Activated T-helper 2 cell treated with anti-CD3 and anti-CD28 coated beads, Interferon-gamma antibody, Interleukin-2, Interleukin-4, amounts not matched to agents 10 μg/mL and 5 μg/mL and 100 μg/mL, durations not matched to agents 14 hours and 24 hours and 36 hours (primary cell): ENCODE measurements at places on chromosomes 6 and 20.

GRCh38 chr6:150651808-150652470, 52.3 kb downstream of the PLEKHG1 start:
- no peak for DNase-seq

GRCh38 chr6:24329022-24329421, 28.8 kb downstream of the DCDC2 start:
- DNase-seq, result no peak

DNA sequence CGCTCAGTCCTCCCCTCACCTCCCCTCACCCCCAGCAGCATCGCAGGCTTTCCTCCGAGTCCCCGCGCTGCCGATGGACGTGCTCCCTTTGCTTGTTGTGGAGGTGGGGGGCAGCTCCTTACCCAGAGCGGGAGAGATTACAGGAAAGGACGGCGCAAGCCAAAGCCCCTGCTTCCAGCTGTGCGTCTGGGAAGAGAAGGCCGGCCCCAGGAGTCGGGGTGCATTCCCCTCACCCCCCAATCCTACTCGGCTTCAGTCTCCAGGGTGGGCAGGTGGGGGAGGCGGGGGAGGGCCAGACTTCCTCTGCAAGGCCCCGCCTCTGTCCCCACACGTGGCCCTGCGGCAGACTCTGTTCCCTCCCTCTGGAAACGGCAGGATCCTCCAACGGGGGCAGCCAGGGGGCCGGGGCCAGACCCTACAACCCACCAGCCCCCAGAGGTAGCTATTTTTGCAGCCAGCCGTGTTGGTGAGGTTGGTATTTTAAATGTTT, 43.6 kb downstream of the NTSR1 start:
- DNase-seq, result no peak

GRCh38 chr6:26576929-26577719, 19.6 kb upstream of the ABT1 start:
- DNase-seq, result no peak

DNA sequence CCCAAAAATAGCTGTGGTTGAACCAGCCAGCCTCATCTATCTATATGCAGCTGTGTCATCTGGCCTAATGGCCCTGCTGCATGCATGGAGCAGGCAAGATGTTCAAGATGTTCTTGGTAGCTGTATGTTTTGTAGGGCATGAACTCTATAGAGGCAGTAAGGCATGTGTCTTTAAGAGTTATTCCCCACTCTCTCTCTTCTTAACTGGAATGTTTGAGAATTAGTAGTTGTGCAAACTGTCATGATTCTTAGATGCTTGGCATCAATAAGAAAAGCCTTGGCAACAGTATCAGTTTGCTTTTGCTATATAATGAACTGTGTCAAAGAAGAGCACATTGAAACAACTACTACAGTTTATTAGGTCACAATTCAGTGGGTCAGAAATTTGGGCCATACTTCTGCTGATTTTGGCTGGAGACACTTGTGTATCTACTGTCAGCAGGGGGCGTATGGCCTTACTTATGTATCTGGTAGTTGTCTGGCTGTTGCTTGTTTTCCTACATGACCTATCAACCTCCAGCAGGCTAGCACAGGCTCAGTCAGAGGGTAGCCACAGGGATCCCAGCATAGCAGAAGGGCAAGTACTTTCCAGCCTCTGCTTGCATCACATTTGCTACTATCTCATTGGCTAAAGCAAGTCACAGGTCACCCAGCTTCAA, 56.1 kb upstream of the LAMP5 start:
- no peak for DNase-seq

DNA sequence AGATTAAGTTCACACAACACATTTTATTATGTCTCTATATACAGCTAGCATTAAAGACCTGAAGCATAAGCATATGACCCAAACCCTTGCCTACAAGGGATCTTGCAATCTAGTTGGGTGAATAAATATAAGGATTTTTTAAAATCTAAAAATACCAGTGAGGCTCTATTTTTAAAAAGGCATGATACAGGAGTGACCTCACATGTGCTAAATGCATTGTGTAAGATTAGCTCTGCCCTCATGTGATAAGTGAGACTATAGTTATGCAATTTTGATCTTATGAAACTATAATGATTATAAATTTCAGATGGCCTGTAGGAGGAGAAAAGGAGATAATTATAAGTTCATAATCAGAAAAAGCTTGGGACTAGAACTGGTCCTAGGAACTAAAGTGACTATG, 451.0 kb upstream of the MAN1A1 start:
- DNase-seq, result no peak

DNA sequence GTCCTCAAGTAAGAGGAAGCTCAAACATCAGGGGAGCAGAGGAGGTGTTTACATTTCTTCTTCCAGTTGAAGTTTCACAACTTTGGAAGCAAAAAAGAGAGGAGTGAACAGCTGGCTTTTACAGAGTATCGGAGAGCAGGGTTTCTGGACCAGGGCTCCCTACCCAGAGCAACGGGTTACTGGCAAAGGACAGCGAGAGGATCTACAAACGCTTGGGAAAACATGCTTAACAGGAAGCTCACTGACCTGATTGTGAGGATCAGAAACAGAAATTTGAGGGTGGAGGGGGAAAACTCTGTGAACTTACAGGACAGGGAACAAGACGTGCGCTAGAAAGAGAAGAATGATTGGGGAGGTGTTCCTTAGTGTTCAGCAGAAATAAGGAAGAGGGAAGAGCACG, 85.7 kb upstream of the TAB2 start:
- no peak for DNase-seq

DNA sequence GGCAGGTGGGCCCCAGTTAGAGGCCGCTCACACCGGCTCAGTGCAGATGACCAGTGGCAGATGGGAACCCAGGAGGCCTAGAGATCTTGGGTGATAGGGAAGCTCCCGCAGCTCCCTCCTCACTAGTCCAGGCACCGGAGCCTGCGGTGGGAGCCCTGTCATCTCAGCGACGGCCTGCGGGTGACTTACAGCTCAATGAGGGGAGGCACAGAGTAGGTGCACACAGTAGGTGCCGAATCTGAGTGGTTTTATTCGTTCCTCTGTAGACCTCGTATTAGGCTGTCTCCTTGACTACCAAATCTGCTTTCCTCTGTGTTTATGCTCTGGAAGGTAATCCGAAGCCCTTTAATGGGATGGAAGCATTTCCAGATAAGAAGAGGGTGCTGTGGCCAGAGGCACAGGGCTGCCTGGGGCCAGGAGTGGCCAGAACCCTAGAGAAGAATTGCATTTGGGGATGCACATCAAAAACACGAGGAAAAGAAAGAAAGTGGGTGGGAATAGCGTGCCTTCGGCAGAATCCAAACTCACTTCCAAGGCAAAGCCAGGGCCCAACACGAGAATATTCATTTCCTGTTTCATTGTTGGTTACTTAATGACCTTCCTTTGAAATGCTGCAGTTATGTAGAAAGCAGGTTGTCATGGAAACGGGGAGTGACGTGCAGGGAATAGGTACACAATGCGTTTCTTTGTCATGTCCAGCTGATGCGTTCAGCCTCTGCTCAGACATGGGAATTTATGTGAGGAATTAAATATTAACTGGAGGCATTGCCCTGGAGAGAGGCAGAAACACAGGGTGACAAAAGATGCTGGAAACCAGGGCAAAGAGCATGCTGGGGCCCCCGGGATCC, 24.7 kb downstream of the MYT1 start:
- DNase-seq, result no peak

- DNase-seq, result no peak
Measured at GRCh38 chr20:1927217-1927616, 32.0 kb downstream of the SIRPA start.

GRCh38 chr6:29673161-29673560, 7.8 kb downstream of the ZFP57 start:
- DNase-seq, result no peak

DNA sequence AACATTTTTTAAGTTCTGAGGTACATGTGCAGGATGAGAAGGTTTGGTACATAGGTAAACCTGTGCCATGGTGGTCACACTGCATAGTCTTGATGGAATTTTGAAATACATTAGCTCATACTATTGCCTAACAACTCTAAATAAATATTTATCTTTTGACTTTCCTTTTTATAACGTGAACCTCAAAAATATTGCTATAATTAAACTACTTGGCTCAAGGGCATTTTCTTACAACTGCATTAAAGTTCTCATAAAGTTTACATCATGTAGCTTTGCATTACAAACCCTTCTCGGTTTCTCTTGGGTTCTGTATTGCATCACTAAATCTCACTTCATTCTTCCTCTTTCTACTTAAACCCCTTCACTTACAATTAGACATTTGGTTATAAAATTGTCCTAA, 636.0 kb upstream of the PTCHD4 start:
- no peak for DNase-seq

DNA sequence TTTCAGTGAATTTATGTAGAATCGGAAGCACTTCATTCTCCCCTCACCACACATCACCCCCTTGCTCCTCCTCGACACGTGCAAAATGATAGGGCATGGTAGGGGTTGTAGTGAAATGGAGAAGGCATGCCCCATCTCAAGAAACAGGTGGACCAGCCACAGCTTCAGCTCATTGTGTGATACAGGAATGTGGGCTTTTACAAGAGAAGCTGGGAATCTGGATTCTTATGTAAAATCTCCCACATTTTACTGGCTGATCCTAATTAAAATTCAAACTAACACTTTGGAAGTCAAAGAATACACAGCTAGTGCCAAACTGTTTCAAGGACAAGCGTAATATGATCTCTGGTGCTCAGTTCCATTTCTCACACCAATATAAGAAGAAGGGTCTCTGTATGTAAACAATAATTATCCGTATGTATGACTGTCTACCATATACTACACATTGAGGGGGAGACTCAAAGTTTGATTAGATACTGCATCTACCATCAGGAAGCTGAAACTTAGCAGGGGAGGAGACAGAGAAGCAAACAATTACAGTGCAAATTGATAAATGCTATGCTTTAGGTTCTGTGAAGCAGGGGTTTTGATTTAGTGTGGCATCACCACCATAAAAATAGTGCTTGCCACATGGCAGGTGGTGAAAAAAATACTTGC, 24.3 kb upstream of the KIAA0408 start:
- no peak for DNase-seq

DNA sequence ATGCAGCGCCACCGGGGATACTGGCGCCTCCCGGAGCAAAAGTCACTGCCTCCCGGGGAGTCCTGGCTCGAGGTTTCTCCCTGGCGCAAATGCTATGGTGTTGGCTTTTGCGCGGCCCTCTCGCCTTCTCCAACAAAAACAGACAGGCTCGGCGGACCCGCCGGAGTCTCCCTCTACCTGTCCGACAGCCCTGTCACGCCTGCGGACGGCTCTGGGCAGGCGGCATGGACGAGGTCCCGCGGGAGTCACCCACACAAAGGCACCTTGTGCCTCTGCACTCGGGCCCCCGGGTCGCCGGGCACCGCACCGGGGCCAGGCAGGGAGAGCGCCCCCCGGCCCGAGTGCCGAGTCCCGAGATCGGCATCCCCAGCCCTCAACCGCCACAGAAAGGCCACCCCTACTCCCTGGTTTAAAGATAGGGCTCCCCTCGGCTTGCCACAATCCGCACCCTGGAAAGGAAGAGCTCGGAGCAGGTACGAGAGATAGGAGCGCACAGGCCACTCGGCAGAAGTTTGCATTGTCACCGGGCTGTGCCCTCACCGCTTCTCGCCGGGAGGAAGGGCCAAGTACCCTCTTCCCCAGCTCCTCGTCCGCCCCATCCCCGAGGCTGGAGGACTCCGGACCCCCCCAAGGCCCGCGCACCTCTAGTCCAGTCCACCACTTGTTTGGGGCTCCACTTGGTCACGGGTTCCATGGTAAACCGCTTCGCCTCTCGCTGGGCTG, 903 bp downstream of the CNKSR3 start:
- no peak for DNase-seq

DNA sequence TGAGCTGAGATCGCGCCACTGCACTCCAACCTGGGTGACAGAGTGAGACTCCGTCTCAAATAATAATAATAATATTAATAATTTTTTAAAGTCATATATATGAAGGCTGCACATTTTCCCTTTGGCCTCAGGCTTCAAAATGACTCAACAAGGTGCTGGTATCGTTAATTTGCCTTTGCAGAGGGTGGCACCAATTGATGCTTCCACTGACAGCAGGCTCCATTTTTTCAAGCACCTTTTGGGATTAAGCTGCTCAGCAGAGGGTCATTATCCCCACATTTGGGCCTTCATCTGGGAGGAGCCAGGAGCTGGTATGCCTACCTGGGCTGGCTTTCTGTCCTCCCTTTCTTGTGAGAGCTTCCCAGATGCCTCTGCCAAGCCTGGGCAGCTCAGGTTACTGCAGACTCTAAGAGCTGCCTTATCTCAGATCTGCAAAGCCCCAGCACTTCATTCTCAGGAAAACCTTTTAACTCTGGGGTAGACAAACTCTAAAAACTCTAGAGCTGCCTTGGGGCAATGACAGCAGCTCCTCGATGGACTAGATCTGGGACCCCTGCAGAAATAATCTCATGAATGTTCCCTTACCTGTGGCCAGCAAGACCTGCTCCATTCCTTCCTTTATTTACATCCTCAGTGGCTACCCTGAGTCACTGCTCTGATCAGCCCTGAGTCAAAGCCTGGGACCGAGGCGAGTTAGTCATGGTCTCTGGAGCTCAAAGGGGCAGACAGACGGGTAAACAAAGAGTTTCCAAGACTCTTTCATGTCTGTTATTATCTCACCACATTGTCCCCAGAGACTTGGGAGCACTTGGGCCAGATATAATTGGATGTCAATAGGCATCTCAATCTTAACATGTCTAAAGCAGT, 80.0 kb upstream of the EYA2 start:
- no peak for DNase-seq

DNA sequence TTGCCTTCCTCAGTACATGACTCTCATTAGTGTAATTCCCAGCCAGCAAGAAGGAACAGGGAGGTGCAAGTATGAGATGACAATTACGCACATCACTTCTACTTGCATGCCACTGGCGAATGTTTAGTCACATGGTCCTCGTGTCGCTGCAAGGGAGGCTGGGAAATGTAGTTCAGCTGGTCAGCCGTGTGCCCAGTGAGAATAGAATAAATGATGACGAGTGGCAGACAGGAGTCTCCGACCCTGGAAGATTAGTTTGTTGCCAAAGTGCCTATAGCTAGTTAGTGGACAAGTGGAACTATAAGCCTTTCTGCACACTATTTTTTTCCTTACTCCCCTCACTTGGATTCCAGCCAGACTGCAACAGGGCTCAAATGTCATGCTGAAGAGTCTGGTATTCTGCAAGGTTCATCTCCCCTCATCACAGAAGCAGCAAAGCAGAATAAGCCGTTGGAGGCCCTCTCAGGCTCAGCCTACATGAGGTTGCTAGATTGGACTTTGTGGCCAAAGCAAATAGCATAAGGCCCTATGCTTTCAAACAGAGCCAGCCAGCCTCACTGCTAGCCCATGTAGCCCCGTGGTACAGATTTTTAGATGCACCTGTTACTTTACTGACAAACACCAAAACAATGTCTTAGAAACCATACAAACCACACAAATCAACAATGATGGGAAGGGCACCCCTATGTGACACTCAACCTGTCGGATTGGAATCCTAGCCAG, 9.7 kb downstream of the LINC00237 start:
- DNase-seq, result no peak

DNA sequence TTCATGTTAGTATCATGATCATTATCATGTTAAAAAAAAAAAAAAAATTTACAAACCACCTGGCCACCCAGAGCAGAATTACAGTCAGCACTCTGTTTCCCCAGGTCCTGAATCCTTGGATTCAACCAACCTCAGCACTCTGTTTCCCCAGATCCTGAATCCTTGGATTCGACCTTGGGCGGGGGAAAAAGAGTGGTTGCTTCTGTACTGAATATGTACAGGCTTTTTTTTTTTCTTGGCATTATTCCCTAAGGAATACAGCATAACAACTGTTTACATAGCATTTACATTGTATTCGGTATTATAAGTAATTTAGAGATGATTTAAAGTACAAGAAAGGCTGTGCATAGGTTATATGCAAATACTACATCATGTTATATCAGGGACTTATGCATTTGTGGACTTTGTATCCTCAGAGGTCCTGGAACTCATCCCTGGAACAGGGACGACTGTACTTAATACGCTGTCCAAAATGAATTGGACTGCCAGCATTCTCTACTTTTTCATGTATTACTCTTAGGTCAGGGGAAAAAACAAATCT, 31.2 kb downstream of the GCNT2 start:
- DNase-seq, result no peak
